CD4-positive, alpha-beta T cell treated with Interleukin-4 for 1 hour (primary cell): ENCODE measurements at places on chromosomes 11 and 22.

GRCh38 chr22:44665115-44665514, 36.9 kb upstream of the PRR5 start:
- DNase-seq, result no peak

- no peak for DNase-seq
These were observed 311.0 kb downstream of the SBF2 start for GRCh38 chr11:9982796-9983579.

DNA sequence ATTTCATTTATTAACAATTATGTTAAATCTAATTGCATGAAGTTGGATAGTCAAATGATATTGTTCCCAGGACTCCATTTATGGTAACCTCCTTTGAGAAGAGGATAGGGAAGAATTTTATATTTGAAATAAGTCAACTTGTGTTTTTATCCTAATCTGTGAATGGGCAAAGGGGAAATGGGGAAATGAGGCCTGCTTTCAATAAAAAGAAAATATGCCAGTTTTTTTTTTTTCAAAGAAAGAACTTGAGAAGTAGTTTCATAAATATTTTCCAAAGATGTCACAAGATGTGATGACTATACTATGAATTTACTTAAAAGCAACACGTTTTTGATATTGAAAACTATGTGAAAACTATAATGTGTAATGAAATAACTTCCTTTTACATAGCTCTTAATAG, 201.8 kb downstream of the TMEM135 start:
- DNase-seq, result no peak

- DNase-seq, result no peak
These were observed 3.0 kb downstream of the LYVE1 start for GRCh38 chr11:10565493-10565892.

DNA sequence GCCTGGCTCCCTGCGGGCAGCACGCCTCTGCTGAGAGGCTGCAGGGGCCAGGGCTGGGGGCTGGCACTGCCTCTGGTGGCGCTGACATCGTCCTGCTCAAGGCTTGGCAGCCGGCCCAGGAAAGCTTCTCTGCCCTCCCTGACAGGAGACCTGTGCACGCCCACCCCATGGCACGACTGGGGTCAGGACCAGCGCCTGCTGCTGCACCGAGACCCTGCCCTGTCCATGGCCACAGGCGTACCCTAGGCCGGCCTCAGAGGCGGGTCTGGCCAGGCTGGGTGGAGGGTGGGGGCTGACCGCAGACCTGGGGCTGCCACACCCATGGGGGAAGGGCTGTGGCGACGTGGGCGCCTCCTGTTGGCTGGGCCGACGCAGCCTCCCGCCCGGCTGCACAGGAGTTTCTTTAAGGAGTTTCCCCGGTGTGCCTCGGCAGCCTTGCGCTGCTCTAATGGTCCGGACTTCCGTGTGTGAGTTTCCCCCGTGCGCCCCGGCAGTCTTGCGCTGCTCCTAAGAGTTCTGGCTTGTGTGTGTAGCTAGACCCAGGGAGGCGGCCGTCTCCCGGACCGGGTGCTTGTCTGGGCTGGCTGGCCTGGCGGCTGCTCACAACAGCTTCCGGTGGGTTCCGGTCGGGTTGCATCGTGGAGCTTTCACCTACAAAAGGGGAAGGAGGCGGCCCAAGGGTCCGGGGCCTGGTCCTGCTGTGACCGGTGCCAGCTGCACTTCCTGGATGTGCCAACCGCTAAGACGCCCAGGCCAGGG, 4.6 kb downstream of the TRABD start:
- peak; percentile 92 for DNase-seq

DNA sequence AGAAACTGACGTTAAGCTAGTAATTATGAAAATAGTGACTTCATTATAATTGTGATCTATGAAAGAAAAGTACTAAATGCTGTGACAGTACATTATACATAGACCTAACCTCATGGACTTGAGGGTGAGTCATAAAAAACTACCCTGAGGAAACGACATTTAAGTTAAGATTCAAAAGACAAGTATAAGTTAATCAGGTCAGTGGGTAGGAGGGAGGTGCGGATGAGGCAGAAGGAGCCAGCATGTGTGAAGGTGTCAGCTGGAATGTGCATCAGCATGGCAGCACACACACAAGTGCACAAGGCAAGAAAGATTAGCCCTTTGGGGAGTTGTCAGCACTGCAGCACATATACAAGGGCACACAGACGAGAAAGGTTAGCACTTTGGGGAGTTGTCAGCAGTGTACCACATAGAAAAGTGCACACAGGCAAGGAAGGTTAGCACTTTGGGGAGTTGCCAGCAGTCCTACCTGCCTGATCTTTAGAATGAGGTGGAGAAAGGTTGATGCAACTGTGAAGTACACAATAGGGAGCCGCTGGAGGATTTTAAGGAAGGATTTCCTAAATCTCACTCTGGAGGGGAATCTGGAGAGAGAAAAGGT, 31.6 kb upstream of the CAVIN3 start:
- DNase-seq, result no peak

DNA sequence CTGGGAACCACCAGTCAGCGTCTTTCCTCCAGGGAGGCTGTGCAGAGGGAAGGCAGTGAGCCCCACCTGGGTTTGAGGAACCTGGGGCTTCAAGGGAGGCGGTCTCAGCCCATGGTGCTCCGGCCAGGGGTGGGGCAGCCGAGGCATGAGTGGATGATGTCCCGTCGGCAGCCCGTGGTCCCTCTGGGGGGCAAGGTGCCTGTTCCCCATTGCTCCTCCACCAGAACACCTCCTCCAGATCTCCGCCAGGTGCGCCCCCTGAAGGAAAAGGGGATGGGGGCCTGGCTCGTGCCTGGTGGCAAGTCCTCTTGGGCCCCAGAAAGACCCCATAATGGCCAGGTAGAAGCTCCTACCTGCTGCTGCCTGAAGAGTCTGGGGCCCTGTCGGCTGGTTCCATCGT, 94.1 kb downstream of the KCNQ1 start:
- DNase-seq, result no peak

GRCh38 chr11:46895821-46896220, 22.5 kb downstream of the LRP4 start:
- no peak for DNase-seq

DNA sequence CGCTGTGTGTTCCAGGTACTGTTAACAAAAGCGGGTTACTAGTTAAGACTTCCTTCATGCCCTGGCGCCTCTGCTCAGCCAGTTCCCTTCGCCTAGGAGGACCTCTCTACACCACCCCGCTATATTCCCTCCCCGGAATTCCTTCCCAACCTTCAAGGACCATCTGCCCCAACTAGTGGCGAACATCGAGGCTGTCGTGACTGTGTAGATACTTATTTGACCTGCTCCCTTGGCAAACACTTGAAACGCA, 450 bp upstream of the BCL2L13 start:
- DNase-seq, result no peak

DNA sequence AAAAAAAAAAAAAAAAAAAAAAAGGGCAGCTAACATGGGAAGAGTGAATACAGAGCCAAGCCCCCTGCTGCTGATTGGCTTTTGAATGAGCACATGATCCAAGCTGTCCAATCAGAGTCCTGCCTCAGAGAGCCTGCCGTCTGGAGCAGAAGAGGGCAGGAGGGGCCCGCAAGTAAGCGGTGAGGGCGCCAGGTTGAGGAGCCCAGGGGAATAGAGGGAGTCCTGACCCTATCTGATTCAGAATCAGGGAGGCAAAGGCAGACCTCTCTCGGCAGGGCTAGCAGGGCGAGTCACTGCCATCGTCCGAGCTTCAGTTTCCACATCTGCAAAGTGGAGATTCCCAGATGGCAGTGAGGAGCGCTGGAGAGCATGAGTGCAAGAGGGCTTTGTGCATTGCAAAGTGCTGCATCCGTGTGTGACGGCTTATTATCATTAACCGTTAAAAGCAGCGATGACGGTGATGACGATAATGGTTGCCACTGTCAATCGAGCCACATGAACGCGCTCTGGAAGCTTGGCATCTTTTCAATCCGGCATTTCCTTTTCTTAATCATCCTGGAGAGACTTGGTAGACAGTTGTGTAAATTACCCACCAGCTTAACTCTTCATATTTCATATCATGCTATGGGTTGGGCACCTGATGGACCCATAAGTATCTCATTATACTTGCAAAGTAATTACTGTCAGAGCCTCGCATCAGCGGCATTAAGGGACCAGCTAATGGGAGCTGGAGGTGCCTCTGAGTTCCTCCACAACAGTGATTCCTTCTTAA, 68.6 kb upstream of the ATXN10 start:
- peak; percentile 11 for DNase-seq

DNA sequence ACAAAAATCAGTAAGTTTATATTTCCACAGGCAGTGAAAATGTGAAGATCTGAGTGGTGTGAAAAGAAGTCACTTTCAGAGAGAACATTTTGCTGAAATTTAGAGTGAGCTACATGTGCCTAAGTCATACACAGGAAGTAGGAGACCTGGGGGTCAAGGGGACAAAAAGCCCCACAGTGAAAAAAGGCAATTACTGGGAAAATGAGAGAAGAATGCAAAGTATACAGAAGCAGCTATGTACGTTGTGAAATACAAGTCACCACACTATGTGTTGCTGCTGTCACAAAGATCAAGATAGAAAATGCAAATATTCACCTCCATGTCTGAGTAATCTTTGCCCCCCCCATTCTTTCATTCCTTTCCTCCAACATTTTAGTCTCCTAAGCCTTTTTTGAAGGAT, 21.6 kb upstream of the SESN3 start:
- no peak for DNase-seq

GRCh38 chr22:38124236-38124974, 13.9 kb upstream of the BAIAP2L2 start:
- DNase-seq, result no peak

DNA sequence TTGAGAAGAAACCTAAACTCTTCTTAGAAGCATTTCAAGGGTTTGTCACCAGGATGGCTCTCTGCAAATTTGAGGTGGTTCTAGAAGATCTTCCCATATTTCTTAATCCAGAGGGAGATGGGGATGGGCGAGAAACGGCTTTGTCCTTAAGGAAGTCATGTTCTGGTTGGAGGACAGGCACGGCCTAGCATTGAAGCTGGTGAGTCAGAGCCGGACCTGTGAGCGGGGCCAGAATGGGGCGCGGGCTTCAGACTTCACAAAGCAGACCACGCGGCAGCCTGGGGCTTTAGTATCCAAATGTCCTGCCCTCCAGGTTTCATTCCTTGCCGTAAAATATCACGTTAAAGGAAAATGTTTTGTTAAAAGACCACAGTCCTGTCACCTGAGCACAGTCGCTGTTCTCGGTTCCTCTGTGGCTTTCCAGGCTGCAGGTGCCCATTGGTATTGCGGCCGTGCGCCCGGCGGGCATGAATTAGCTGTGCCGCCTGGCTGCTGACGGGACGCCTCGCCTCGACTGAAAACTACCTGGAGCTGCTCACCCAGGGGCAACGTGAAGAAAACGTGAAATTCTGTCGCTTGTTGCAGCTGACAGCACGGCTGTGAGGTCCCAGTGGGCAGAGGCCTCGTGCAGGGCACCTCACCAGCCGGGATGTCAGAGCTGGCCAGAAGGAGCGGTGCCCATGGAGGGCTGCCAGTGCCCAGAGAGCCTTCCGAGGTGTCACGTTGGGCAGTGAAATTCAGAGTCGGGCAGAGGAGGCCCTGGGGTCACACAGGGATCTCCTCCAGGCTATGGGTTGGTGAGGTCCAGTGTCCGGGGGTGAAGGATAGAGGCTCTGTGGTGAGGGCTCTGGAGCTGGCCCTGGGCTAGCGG, 59.0 kb downstream of the LRP5 start:
- DNase-seq, result no peak

GRCh38 chr11:104946907-104947306, 21.5 kb downstream of the CASP4 start:
- peak; percentile 21 for DNase-seq

GRCh38 chr11:96263238-96263763, 79.7 kb downstream of the MAML2 start:
- no peak for DNase-seq

DNA sequence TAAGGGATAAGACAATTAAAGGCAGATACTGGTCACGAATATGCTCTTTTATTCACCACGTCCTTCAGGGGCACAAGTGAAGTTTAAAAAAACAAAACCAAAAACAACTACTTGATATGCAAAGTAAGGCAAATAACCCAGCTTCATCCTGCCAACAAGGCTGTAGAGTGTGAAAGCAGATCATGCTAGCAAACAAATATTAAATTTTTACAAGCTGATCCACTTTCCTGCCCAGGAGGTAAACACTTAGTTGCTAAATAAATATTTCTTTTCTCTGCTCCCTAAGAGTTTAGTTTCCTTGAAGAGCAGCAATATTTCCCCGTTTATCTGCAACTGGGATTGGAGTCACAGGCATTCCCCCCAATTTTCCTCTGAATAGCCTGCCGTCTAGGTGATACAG, 300.2 kb downstream of the LARGE1 start:
- DNase-seq, result no peak

GRCh38 chr11:65446446-65447277, 24.1 kb downstream of the NEAT1 start:
- DNase-seq, result no peak
